RCC 7860 (cell line): ENCODE measurements at places on chromosomes 3 and 15.

DNA sequence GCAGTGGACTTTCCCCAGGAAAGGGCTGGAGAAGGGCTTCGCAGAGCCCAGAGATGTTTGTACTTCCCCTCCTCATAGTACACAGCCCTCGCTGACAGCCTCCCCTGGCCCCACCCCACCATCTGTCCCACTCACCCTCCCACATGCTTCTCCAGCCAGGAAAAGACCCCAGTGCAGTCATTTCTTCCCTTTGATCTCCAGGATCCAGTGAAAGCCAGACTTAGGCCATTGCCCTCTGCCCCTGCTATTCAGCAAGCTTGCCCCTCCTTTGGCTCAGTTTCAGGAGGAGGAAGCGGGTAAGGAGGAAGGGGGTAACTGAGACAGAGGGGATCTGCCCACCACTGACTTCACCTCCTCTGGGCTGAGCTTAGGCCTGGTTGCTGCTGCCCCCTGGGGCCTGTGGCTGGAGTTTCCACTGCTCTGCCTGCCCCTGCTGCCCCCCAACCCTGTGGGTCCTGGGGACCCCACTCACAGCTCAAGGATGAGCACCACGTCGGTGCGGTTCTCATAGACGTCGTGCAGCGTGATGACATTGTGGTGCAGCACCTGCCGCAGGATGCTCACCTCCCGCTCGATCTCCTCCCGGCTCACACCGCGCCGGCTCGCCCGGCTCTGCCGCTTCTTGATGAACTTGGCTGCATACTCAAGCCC is 63.1 kb downstream of the DAPK2 start:
- DNase-seq = no peak

DNA sequence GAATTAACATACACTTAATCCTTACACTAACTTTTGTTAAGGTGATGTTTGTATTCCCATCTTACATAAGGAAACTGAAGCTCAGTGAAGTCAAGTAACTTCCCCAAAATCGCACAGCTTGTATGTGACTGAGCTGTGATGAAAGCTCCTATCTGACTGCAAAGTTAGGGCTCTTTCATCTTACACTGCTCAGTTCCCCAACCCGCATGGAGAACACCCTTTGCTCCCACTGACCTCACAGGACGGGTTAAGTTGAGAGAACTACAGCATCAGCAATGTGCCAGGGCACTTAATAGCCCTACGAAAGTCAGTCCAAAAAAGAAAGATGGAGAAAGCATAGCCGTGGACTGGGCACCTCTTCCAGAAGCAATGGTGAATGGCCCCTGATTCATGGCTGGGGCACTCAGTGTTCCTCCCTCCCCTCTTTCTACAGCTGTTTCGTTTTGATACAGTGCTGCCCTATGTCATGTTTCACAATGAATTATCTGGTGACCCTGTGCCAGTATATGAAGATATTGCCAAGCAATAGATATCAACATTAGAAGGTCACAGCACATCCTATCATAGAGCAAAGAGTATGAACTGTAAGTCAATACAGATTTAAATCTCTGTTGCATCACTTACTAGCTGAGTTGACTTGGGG is 38.0 kb downstream of the CADPS start:
- no peak for DNase-seq

DNA sequence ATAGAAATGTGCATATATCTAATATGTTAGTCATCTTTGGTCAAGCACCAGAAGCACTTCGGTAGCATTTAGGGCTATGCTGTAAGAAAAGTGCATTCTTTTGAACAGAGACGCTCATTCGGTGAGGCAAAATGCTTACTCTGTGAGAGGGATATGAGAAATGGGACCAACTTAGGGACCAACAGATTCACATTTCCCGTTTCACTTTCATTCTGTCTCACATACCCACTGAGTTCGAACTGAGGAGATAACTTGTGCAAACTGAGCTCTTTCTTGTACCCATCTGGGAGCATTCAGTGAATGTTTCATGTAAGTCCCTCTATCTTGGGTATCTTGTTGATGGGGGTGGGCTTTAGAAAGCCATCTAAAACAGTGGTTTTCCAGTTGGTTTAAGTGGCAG is 135.3 kb downstream of the FEZF2 start:
- DNase-seq = no peak

GRCh38 chr15:45151998-45152828 is 22.4 kb downstream of the DUOX1 start:
- DNase-seq = no peak

DNA sequence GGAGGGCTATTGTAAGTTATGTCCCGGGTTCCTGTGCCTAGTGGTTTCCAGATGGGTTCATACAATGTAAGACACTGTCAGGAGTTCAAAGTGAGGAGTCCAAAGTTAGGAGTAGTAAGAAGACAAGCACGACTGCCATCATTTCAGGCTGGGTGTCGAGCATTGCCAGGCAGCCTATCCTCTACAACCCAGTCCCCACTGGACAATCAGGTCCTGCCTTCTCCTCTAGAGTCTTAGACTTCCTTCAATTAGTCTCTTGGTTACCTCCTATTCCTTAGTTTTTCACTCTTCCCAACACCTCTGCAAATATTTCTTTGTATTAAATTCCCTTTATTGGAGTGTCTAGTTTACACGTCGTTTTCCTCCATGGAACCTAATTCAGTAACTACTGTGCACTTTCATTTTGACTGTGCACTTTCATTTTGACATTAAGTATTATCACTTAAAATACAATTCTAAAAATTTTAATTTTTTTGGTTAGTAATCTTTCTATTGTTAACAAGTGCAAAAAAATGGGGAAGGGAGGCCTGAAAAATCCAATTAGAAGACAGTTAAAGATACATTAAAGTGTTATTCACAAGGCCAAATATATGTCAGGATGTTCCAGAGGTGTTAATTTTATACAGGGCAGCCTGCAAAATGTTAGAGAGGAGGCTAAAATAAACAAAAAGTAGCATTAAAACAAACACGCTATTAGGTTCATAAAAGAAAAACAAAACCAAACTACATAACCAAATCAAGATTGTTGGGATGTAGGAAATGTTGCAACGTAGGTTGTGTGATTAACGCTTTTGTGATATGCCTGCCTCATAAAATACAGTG is 155.3 kb downstream of the TBL1XR1 start:
- no peak for DNase-seq

DNA sequence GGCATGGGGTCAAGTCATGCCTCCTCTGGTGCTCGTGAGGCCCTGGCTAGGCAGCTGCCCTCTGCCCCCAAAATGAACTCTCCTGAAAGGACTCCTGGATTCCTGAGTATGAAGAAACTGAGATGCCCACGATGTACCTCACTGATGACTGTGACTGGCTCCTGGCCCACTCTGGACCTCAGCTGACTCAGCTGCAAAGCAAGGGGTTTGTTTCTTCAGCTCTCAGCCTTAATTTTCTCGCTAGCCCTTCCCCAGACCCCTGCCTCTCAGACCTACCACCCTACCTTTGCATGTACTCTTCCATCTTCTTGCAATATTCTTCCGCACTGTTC is 5.2 kb upstream of the GNAI2 start:
- no peak for DNase-seq

DNA sequence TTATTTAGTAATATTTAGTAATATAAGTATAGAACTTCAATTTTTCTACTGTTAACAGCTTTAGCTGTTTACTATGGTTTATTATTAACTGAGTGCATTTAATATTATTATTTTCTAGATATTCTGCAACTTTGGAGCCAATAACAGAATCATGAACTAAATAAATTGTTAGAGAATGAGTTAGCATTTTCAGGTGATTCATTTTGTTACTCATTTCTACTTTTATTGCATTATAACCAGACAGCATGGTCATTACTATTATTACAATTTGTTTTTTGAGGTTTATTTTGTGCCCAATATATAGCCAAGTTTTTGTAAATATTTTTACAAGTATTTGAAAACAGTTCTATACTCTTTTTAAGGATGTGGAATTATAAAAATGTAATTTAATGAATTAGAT is 279.6 kb downstream of the SQOR start:
- DNase-seq = no peak

- no peak for DNase-seq
Observed at GRCh38 chr3:47849699-47850563, 47.0 kb downstream of the DHX30 start.

DNA sequence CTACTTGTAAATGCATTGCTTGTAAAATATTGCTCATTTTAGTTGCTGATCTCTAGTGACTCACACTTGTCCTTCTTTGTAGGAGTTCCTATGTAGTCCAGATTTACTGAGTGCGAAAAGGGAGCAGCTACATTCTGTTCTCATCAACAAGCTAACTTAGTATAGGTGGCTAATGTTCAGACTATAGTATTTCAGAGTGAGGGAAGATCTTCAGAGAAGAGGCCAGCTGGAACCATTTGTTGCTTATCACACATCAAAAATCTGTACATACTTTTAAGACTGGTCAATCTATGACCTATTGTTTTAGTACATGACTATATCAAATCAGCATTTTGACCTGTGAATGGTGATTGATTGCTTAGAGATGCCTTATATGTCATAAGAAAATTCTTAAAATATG is 71.3 kb upstream of the THSD4 start:
- no peak for DNase-seq

GRCh38 chr3:73086071-73086494 is 24.6 kb downstream of the EBLN2 start:
- DNase-seq = peak; percentile 12

- no peak for DNase-seq
Observed at GRCh38 chr15:64792282-64792681, 16.9 kb upstream of the RBPMS2 start.

DNA sequence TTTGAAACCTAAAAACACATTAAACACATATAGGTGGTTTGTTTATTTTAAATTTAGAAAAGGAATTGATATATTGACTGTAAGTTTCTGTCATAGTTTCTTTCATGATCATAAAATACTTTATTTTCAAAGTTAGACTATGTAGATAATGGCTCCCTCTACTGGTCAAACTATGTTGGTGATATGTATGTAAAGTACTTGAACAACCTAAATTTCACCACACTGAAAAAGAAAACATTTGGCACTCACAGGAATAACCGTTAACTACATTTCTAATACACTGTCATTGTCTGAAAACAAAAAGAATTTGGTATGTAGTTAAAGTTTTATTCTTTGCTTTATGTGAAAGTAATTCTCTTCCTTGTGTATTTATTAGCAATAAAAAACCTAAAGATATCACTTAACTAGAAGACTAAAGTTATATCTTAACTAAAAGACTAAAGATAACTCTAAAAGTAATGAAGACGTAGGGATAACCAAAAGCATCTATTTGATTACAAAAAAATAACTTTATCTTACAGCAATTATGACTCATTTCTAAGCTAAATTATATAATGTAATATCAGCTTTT is 427.5 kb downstream of the VGLL3 start:
- peak; percentile 42 for DNase-seq

GRCh38 chr3:170418422-170419398 is at the start of gene CLDN11:
Gene CLDN11, plus strand, starts transcription at chr3:170418868. Its CDS starts 199 bp downstream, at chr3:170419067.
- no peak for DNase-seq

- DNase-seq = no peak
Observed at GRCh38 chr3:29583861-29584260, 303.0 kb downstream of the RBMS3 start.
